ENCODE measurements at places on chromosomes 6 and 20.

DNA sequence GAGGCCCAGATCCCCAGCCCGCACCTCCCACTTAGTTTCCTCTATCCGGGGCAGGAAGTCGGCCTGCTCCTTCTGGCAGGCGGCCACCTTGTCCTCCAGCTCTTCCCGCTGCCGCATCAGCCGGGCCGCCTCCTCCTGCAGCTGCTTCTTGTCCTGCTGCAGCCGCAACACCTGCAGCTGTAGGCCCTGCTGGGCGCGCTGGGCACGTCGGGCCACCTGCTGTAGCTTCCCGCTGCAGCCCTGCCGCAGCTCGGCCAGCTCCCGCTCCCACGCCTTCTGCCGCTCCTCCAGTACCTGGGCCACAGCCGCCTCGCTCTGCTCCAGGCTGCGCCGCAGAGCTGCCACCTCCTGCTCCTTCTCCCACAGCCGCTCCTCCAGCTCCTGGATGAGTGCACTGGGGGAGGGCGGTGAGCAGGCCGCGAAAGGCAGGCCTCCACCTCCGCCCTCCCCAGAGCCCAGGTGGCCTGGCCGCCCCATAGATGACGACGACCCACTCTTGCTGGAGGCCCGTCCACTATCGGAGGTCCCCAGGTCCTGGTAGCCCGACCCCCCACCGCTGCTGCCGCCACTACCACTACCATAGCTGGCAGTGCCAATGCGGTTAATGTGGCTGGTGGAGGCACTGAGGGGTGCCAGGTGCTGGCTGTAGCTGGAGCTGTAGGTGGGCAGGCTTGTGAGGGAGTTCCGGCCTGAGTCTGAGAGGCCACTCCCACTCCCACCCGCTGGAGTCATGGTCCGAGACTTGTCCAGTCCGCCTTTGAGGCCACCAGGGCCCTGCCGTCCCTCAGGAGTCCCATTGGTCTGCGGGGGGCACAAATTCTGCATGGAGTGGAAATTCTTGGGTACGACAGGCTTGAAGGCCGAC lies 6.0 kb upstream of the FASTKD5 start:
- no peak for DNase-seq

DNA sequence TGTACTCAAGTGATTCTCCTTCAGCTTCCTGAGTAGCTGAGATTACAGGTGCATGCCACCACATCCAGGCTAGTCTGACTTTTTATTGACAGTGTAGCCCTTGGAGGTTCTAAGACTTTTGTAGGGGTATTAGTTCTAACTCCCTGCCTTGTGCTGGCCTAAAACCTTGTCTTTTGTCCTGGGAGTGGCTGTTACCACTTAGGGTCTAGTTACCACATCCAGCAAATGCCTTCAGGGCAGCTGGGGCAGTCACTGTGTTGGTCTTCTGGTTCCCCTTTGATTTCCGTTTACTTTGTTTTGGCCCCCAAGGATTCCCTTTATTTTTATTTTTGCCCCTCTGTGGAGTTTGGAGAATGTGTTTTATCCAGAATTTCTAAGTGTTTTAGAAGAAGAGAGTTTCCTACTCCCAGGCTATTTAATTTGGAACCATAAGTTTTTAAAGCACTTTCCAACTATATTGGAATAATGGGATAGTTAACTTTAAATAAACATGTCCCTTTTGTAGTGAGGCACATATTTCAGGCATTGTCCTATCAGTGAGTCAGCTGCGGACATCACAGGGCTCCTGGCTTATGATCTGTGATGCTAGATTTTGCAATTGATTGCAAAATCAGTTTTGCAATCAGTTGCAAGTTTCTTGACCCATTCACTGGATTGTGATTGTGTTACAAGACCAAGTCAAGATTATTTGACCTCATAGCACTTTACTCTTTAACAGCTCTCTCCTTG lies 25.0 kb downstream of the IL22RA2 start:
- no peak for DNase-seq

DNA sequence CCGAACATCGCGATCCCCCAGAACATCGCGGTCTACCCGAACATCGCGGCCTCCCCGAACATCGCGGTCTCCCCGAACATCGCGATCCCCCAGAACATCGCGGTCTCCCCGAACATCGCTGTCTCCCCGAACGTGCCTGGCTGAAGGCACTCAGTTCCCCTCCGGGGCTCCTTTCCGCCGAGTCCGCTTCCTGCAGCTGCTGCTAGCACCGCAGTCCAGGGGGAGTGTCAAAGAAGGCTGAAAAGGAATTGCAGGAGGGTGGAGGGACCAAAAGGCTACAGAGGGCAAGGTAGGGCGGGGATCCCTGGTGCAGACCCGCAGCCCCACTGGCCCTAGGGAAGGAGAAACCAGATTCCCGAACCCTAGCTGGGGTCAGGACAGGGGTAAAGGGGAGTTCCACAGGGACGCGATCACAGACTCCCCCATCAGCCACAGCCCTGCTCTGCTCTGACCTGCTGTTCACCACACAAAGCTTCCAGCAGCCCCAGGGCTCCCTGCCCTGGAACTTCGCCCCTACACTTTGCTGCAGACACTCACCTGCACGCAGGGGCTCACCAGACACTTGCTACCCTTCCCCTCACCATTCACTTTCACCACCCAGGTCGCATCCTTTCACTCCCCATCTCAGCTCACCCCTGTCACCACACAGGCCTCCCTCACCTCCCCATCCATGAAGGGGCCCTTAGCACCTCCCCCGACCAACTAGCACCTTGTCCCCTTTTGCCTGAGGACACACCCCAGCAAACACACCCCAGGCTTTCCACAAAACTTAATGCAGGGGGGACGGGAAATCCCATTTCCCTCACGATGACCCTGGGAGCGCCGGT lies 1.7 kb downstream of the ULBP1 start:
- DNase-seq = no peak

DNA sequence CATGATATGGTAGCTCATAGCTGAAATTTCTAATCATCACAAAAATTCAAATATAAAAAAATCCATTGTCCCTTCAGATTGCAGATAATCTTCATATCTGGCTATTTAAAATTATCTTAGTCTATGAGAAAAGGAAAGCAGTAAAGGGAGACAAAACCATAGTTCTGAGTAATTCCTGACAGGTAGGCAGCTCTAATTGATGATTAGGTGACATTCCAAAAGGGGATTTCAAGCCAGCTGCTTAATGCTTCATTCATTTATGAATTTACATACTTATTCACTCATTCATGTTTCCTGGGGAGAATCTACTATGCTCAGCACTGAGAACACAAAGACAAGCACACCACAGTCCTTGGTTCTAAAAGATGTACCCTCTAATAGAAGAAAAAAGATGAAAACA lies 437.1 kb downstream of the COL12A1 start:
- no peak for DNase-seq

GRCh38 chr20:54234991-54235390 lies 27.1 kb downstream of the PFDN4 start:
- DNase-seq = no peak

DNA sequence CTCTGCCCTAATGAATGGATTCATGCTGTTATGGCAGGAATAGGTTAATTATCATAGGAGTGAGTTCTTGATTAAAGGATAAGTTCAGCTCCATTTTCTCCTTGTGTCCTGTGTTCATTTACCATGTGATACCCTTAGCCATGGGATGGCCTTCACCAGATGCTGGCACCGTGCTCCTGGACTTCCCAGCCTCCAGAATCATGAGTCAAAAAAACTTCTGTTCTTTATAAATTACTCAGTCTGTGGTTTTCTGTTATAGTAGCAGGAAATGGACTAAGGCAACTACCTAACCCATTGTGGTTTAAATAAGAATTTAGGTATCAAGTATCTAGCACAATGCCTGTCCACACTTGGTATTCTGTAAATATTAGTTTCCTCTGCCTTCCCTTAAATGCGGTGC lies 223.5 kb downstream of the MEI4 start:
- no peak for DNase-seq

DNA sequence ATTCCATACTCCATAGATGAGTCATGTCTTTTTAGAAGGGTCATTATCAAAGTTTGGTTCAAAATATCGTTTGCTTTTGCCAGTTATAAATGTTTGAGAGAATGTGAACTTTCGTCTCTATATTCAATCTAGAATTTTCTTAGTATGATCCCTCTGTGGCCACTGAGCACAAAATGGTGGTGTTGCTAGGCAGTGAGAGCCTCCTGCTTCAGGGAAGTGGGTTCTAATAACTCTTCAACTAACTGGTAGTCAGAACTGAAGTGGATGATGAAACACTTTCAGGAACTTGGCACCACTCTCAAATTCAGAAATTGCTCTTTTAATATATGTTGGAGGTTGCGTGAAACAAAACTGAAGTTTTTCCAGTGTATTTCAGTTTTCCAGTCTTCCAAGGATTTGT lies 125.0 kb upstream of the DOK5 start:
- no peak for DNase-seq

GRCh38 chr6:159038914-159039884 lies 5.6 kb downstream of the TAGAP start:
- DNase-seq = no peak

DNA sequence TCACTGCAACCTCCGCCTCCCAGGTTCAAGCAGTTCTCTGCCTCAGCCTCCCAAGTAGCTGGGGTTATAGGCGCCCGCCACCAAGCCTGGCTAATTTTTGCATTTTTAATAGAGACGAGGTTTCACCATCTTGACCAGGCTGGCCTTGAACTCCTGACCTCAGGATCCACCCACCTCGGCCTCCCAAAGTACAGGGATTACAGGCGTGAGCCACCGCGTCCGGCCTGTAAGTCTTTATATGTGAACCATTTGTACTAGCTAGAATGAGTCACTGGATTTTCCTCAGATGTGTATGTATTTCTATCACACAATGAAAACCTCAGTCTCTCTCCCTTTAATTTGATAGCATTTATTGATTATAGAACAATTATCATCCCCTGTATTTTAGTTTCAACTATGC lies 34.0 kb downstream of the ITCH start:
- no peak for DNase-seq

GRCh38 chr6:33820784-33821520 lies 17.1 kb upstream of the MLN start:
- DNase-seq = no peak

DNA sequence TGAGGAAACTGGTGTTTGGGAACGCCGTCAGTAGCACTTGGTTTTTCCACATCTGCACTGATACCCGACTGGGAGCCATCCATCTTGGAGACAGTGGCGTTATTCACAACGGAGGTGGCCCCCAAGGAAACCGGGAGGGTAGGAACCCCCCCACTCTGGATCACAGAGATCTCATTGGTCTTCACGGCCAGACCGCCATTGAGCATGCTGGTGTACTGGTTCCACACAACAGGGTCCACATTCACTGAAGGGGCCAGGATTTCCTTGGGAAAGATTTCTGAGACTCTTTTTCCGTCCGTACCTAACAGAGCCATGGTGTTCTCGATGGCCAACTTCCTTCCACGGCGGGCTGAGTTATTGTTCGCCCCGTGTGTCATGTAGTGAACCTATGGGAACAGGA lies 16.1 kb upstream of the ATP9A start:
- DNase-seq = no peak

GRCh38 chr20:57831326-57831992 lies 121.6 kb upstream of the PMEPA1 start:
- no peak for DNase-seq

GRCh38 chr6:28948782-28949486 lies 25.1 kb upstream of the TRIM27 start:
- no peak for DNase-seq

All from activated T-helper 1 cell treated with Interleukin-2 at 50 U/mL for 16 hours (primary cell).